ENCODE measurements at places on chromosomes 2 and 18.

DNA sequence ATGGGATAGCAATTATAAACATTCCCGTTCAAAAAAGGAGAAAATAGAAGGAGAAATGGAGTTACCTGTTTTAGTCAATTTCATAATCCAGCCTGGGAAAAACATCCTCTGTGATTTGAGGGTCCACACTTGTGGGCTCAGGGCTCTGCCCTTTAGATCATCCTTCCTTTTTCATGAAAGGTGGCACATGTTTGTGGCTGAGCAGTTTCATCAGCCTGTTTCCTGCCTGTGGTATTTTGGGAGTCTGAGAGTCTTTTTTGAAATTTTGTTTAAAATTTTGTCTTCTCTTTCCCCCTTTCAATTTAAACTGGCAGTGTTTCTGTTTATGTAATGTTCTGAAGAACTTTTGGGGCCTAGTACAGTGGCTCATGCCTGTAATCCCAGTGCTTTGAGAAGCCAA is 84.0 kb downstream of the KIAA1328 start:
- peaks cover 4% of the 10 kb centered on the region for H3K4me1 ChIP-seq
- no peak for DNase-seq
- no peaks in the 10 kb centered on the region for H3K36me3 ChIP-seq
- H3K4me3 ChIP-seq: no peak overlapping the region

- H3K36me3 ChIP-seq: peaks cover 7% of the 10 kb centered on the region
- peaks cover 4% of the 10 kb centered on the region for H3K27me3 ChIP-seq
- no peaks in the 10 kb centered on the region for H3K4me1 ChIP-seq
- DNase-seq: no peak
- H3K4me3 ChIP-seq: no peak overlapping the region
Observed at GRCh38 chr2:202530038-202530437, 104.7 kb upstream of the FAM117B start.

DNA sequence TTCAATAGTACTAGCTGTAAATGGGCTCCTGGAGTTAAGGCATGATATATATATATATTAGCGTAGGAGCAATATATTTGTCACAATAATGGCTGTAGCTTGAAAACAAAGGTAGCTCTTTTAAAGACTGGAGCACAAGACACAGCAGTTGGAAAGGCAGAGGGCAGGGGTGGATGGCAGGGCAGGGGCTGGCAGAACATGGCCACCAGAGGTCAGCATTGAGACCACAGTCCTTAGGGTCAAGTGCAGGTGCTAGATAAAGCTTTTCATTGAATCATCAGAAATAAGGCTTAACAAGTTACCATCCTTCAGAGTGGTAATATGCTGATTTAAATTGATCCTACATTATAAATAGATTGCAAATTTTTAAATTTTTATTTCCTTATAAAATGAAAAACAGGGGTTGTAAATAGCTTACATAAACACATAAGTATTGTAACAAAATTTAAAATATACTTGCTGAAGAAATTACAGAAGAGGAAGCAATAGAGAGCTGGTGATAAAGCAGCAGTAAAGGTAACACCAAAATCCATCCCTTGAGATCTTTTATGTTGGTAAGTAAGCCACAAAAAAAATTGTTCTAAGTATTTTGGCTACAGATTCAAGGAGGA is 161.2 kb upstream of the PIEZO2 start:
- no peaks in the 10 kb centered on the region for H3K27me3 ChIP-seq
- H3K4me3 ChIP-seq: no peak overlapping the region
- no peak overlapping the region for H3K27ac ChIP-seq

DNA sequence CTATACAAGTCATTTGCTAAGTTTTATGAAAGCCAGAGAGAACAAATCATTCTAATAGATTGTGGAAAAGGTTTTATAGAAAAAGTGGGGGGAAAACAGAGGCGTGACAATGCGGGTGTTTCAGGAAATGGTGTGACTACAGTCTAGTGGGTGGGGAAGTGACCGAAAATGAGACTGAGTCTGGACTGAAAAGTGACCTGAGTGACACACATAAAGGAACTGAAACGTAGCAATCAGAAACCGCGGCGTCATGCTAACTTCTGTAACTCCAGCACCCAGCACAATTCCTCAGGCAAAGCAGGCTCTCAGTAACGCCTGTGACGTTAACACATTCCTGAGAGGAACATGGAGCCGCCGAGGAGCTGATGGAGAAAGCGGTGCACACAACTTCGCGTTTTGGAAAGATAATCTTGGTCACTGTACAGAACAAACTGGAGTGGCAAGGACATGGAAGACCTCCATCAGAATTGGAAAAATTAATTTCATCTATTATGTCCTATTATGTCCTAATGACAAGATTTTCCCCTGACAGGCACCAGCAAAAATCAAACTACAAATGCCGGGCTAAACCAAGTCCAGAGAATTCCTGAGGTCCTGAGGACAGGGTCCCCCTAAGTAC is 1.4 kb upstream of the CD226 start:
- no peak for DNase-seq
- H3K27me3 ChIP-seq: no peaks in the 10 kb centered on the region
- H3K36me3 ChIP-seq: no peaks in the 10 kb centered on the region
- no peak overlapping the region for H3K27ac ChIP-seq

GRCh38 chr2:160005908-160006307 is 56.5 kb downstream of the PLA2R1 start:
- no peak overlapping the region for H3K4me3 ChIP-seq
- H3K27me3 ChIP-seq: peaks cover 2% of the 10 kb centered on the region
- peaks cover 7% of the 10 kb centered on the region for H3K4me1 ChIP-seq
- H3K27ac ChIP-seq: no peak overlapping the region

DNA sequence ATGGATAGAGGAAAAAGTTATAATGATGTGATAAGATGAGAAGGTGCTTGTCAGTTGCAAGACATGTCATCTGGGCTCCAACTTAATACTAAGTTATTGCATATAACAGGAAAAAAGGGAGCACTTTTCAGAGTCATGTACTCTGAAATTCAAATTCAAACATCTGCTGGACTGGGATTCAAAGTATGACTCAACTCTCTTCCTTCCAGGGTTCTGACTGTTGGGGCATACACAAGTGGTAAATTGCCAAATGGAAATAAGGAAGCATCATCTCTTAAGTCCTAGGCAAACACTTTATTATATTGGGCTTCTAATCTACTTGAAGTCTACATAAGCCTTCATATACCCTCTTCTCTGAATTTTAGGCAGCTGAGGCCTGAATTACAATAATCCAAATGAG is 44.9 kb downstream of the ZBTB14 start:
- no peaks in the 10 kb centered on the region for H3K36me3 ChIP-seq
- H3K4me3 ChIP-seq: no peak overlapping the region
- no peaks in the 10 kb centered on the region for H3K4me1 ChIP-seq
- H3K27me3 ChIP-seq: peaks cover 9% of the 10 kb centered on the region
- DNase-seq: no peak

DNA sequence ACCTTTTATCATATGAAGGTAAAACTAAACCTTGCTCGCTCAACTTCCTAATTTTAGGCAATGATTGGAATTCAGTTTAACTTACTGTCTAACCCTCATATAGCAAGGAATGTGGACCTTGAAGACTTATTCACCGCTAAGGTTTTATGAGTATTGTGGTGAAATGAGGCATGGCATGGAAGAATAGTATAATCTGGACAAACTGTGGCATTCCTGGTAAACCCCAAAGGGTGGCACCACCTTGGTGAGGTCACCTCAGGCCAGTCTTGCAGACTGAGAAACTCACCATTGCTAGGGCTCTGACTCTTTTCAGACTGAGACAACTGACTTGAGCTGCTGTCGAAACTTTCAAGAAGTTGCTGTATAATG is 51.1 kb upstream of the EHBP1 start:
- H3K27me3 ChIP-seq: no peaks in the 10 kb centered on the region
- no peak overlapping the region for H3K27ac ChIP-seq
- no peak for DNase-seq
- no peaks in the 10 kb centered on the region for H3K4me1 ChIP-seq
- H3K4me3 ChIP-seq: no peak overlapping the region
- no peaks in the 10 kb centered on the region for H3K36me3 ChIP-seq

DNA sequence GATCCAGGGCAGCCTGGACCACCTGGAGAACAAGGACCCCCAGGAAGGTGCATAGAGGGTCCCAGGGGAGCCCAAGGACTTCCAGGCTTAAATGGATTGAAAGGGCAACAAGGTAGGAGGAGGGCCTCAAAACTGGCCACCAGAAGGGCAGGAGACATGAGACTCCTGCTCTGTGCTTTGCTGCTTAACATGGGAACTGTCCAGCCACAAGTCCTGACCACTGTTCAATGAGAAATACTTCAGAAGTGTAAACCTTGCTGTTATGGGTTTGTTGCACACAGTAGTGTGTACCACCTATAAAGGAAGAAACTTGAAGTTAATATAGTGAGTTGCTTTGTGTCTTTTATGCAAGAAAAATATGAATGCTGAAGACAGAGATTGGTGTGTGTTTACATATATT is 44.2 kb upstream of the MFF start:
- H3K4me1 ChIP-seq: no peaks in the 10 kb centered on the region
- H3K4me3 ChIP-seq: no peak overlapping the region
- H3K27ac ChIP-seq: no peak overlapping the region
- no peaks in the 10 kb centered on the region for H3K27me3 ChIP-seq
- H3K36me3 ChIP-seq: peaks cover 6% of the 10 kb centered on the region

DNA sequence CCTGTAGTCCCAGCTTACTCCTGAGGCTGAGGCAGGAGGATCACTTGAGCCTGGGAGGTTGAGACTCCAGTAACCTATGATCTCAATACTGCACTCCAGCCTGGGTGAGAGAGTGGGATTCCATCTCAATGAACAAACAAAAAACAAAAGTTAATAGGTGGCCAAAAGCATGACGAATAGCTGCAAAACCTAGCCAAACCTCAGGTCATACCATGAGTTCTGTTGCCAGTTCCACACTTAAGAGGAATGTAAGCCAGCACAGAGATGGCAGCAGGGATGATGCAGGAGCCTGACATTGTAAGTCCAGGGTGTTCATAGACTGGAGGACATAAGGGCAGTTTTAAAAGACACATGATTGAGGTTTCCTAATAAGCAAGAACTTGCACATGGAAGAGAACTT is 55.3 kb upstream of the RMDN2 start:
- H3K27ac ChIP-seq: no peak overlapping the region
- H3K4me1 ChIP-seq: peaks cover 17% of the 10 kb centered on the region
- peaks cover 3% of the 10 kb centered on the region for H3K27me3 ChIP-seq
